ENCODE measurements at places on chromosomes 12 and 14.
A peak's percentile ranks its signal among the peaks of the same experiment; 100 is the strongest.

GRCh38 chr14:42192738-42193653 lies 586.3 kb downstream of the LRFN5 start:
- H3K27ac ChIP-seq: no peak overlapping the region
- H3K27me3 ChIP-seq: no peaks in the 10 kb centered on the region
- H3K4me3 ChIP-seq: no peak overlapping the region
- no peaks in the 10 kb centered on the region for H3K36me3 ChIP-seq
- no peak for DNase-seq
- H3K4me1 ChIP-seq: no peaks in the 10 kb centered on the region

DNA sequence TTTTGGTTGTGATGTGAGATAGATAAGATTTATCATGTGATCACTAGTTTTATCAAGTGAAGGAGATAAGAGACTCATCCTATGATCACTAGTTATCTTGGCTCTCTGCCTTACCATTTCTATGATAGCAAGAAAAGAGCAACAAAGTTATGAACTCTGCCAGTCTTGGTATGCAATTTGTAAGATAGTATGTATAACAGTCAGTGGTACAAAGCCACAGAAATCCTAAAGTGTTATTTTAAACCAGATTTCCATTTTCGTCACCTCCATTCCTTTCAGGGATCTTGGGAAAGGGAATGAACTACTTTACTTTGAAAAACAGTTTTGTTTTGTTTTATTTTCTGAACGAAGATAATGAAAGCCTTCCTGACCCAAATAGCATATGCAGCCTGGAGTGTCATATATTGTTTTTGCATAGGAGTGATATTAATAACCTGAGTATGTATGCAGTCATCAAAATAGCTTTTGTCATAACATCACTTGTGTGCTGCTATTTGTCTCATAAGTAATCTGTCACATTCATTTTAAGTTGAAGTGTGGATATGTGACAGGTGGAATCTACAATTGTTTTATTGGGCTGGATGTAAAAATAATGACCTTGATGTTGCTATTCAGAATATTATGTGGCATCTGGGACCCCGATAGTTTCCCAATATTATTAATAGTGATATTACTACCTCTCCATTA lies 35.0 kb downstream of the FLRT2 start:
- no peak overlapping the region for H3K27ac ChIP-seq
- no peaks in the 10 kb centered on the region for H3K4me1 ChIP-seq
- no peaks in the 10 kb centered on the region for H3K36me3 ChIP-seq
- no peak for DNase-seq
- no peak overlapping the region for H3K4me3 ChIP-seq

GRCh38 chr14:101233021-101233366 lies 328.3 kb upstream of the DIO3 start:
- DNase-seq: no peak
- H3K4me3 ChIP-seq: no peak overlapping the region
- no peak overlapping the region for H3K27ac ChIP-seq
- no peaks in the 10 kb centered on the region for H3K4me1 ChIP-seq

GRCh38 chr12:77131977-77132490 lies 66.7 kb upstream of the E2F7 start:
- DNase-seq: no peak
- no peaks in the 10 kb centered on the region for H3K27me3 ChIP-seq
- H3K36me3 ChIP-seq: no peaks in the 10 kb centered on the region
- no peaks in the 10 kb centered on the region for H3K4me1 ChIP-seq
- no peak overlapping the region for H3K4me3 ChIP-seq

DNA sequence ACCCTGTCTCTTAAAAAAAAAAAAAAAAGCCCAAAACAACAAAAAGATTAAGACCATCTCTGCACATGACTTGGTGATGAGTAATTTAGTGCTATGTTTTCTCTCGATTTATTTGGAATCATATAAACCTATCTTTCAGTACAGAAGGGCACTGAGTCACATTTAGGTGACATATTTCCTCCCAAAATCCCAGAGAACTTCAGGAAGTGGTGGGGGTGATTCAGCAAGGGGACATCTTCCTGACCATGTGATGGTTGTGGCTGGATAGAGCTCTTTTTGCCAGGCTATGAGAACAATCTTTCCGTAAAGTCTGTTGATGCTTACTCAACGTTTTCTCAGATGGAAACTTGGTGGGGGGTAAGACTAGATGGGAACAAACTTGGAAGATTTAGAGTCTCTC lies 50.0 kb downstream of the PPFIBP1 start:
- no peaks in the 10 kb centered on the region for H3K27me3 ChIP-seq
- no peak for DNase-seq
- H3K27ac ChIP-seq: no peak overlapping the region
- no peaks in the 10 kb centered on the region for H3K4me1 ChIP-seq
- no peaks in the 10 kb centered on the region for H3K36me3 ChIP-seq
- H3K4me3 ChIP-seq: no peak overlapping the region

- no peak overlapping the region for H3K27ac ChIP-seq
- H3K4me1 ChIP-seq: no peaks in the 10 kb centered on the region
- H3K36me3 ChIP-seq: no peaks in the 10 kb centered on the region
- no peak overlapping the region for H3K4me3 ChIP-seq
These were observed 10.4 kb upstream of the ACVR1B start for GRCh38 chr12:51941011-51941581.

DNA sequence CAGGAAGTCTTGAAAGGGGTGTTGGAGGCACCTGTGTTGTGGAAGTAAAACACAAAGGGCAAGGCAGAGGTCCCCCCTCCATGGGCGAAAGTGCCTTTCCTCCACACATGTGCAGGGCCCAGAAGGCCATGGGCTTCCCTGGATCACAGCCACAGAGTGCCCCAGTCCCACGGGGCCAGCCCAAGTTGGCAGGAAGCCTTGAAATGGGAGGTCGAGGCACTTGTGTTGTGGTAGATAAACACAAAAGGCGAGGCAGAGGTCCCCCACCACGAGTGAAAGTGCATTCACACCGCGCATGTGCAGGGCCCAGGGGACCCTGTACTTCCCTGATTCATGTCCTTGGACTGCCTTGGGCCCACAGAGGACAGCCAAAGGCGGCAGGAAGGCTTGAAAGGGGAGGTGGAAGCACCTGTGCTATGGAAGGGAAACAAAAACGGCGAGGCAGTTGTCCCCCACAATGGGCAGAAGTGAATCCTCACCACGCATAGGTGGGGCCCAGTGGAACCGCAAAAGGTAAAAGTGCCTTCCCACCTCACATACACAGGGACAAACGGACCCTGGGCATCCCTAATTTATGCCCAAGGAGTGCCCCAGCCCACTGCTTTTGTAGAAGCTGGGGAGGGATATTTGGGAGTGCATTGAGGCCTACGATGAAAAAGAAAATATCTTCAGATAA lies 585.4 kb downstream of the ALG10 start:
- no peaks in the 10 kb centered on the region for H3K36me3 ChIP-seq
- H3K27me3 ChIP-seq: no peaks in the 10 kb centered on the region
- DNase-seq: no peak

DNA sequence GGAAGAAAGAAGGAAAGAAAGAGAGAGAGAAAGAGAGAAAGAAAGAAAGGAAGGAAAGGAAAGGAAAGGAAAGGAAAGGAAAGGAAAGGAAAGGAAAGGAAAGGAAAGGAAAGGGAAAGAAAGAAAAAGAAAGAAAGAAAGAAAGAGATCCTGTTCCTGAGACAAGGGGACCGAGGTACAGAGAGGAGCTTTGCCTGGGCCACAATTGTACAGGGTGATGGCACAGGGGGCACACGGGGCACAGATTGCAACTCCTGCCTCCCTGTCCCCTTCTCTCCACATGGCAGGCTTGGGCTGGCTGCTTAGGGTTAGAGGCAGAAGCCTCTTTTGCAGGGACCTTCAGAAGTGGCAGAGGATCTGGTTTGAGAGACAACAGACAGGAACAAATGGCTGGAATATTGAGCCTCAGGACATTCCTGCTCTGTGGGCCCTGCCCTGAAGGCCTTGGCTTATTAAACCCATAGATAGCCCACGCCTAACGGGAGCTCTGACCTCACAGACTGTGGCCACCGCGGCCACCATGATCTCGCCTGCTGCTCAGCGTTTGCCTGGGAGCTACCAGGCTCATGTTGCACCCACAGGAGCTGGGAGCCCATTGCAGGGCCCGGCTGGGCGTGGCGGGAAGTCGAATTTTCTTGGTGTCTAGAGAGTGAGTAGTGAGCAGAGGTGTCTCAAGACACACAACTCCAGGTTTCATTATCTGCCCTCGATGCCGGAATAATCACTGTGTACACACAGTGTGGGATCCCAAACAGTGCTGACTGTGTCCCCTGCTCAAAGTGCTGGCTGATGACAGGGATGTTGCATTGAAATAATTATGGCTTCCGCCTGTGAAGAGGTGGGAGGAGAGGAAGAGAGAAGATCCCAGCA lies 147.9 kb upstream of the NCOR2 start:
- no peak overlapping the region for H3K4me3 ChIP-seq
- no peaks in the 10 kb centered on the region for H3K36me3 ChIP-seq
- no peaks in the 10 kb centered on the region for H3K27me3 ChIP-seq
- no peak for DNase-seq
- no peak overlapping the region for H3K27ac ChIP-seq

DNA sequence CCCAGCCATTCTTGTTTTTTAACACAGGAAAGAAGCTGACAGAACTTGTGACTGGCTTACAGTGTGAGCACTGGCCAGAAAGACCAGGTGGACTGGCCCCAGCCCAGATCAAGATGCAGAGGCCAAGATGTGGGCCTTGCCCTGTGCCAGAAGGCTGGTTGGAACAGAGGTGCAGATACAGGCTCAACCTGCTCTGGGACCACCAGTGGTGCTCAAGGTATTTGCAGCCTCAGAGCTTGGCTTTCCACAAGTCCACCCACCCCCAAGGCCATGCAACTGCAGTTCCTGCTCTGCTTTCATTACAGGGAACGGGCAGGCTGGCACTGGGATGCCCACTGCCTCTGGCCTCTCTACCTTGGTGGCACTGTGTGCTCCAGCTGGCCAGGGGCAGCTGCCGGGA lies 23.3 kb downstream of the ZFC3H1 start:
- H3K36me3 ChIP-seq: peaks cover 49% of the 10 kb centered on the region
- H3K4me1 ChIP-seq: peaks cover 3% of the 10 kb centered on the region
- DNase-seq: no peak
- no peak overlapping the region for H3K27ac ChIP-seq

- peak overlapping the region; percentile 96 for H3K27ac ChIP-seq
- peak overlapping the region; percentile 82 for H3K4me3 ChIP-seq
- peaks cover 10% of the 10 kb centered on the region for H3K36me3 ChIP-seq
- no peak for DNase-seq
- H3K4me1 ChIP-seq: peaks cover 41% of the 10 kb centered on the region
These were observed 63.4 kb upstream of the PTGR2 start for GRCh38 chr14:73788317-73788598.

DNA sequence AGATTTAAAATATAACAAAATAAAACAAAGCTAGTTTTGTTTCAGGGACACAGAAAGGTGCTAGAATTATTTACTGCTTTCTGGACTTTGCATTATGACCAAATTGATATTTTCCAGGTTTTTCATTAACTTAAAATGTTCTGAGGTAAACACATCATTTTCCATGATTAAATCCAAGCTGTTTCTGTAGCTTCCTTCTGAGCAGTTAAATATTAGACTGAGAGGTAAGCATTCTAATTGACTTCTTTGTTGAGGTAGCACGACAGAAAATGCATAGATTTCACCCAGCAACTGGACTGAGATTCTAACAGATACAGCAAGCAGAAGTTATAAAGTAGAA lies 98.3 kb downstream of the BMP4 start:
- no peak overlapping the region for H3K27ac ChIP-seq
- H3K36me3 ChIP-seq: no peaks in the 10 kb centered on the region
- DNase-seq: no peak
- H3K4me3 ChIP-seq: no peak overlapping the region

GRCh38 chr12:126095748-126096510 lies 1030.7 kb downstream of the AACS start:
- H3K4me1 ChIP-seq: no peaks in the 10 kb centered on the region
- H3K36me3 ChIP-seq: no peaks in the 10 kb centered on the region
- no peak overlapping the region for H3K27ac ChIP-seq
- no peaks in the 10 kb centered on the region for H3K27me3 ChIP-seq
- no peak for DNase-seq

GRCh38 chr14:35286707-35287106 lies 5.5 kb upstream of the PSMA6 start:
- DNase-seq: no peak
- H3K4me1 ChIP-seq: peaks cover 17% of the 10 kb centered on the region
- no peak overlapping the region for H3K27ac ChIP-seq
- no peaks in the 10 kb centered on the region for H3K27me3 ChIP-seq
- no peak overlapping the region for H3K4me3 ChIP-seq

DNA sequence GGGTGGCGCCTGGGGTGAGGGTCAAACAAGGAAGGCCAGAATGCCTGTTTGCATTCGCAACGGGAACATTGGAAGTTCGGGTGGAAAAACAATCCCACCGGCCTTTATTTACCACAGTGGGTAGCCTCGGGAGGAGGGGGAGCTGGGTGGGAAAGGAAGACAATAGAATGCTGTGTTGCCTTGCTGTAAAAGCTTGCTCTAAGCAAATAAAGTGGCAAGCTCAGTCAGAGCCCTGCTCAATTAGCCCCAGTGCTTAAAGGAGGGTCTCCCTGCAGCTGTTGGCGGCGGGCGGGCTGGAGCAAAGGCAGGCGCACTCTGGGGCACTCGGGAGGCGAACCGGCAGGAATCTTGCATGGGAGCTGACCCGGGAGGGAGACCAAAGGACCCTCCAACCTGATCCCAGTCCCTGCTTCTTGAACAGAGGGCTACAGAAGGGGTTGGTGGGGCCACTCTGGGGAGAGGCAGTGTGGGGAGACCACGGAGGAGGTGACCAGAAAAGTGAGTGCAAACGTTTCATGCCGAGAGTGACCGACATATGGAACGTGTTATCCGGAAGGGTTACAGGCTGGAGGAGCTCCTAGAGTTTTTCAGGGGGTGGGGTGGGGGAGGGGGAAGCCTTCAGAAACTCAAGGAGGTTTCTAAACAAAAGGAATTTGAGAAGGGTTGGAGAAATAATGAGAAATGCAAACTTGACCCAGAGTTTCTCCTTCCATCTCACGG lies 48.5 kb downstream of the NTF3 start:
- H3K36me3 ChIP-seq: no peaks in the 10 kb centered on the region
- no peaks in the 10 kb centered on the region for H3K4me1 ChIP-seq
- no peak for DNase-seq
- H3K27me3 ChIP-seq: no peaks in the 10 kb centered on the region
- no peak overlapping the region for H3K4me3 ChIP-seq

GRCh38 chr14:67595392-67595791 lies 4.7 kb downstream of the PIGH start:
- H3K4me3 ChIP-seq: no peak overlapping the region
- H3K36me3 ChIP-seq: peaks cover 40% of the 10 kb centered on the region
- peaks cover 17% of the 10 kb centered on the region for H3K4me1 ChIP-seq

GRCh38 chr12:65511134-65511834 lies 232.8 kb downstream of the MSRB3 start:
- H3K36me3 ChIP-seq: no peaks in the 10 kb centered on the region
- DNase-seq: no peak
- no peak overlapping the region for H3K27ac ChIP-seq
- H3K27me3 ChIP-seq: no peaks in the 10 kb centered on the region

All from naive thymus-derived CD4-positive, alpha-beta T cell (primary cell).